Muscle of leg (tissue), 16 donors: ENCODE measurements at places on chromosomes 4 and X.
A peak's percentile ranks its signal among the peaks of the same experiment; 100 is the strongest.

DNA sequence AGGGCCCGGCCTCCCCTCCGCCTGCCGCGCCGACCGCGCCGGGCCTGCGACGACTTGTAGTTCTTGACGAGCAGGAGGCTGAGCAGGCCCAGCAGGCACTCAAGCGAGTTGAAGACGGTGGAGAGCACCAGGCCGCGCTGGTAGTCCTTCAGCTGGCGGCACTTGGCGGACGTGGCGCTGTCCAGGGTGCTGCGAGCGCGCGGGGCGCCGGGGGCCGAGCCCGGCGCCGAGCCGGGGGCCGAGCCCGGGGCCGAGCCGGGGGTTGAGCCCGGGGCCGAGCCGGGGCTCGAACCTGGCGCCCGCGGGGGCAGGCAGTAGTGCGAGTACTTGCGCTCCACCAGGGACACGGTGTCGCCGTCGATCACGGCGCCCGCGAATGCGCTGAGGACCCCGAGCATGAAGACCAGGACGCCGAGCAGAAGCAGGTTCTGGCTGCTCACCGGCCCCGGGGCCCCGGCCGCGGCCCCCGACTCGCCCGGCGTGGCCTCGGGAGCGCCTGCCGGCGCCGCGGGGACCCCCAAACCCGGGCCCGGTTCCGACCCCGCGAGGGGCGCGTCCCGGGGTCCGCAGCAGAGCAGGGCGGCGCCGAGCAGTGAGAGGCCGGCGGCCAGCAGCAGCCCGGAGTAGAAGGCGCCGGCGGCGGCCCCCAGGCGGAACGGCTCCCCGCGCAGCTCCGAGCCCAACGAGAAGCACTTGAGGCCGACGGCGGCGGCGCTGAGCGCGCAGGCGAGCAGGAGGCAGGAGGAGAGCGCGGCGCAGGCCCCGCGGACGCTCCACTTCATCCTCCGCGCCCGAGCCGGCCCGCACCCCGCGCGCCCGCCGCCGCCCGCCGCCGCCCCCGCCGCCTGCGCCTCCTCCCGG lies 584 bp downstream of the TMEM271 start:
- DNase-seq = peak; percentile 77
- H3K4me3 ChIP-seq = no peak overlapping the region
- peaks cover 3% of the 10 kb centered on the region for H3K4me1 ChIP-seq
- no peak overlapping the region for H3K27ac ChIP-seq
- peaks cover 67% of the 10 kb centered on the region for H3K27me3 ChIP-seq
- H3K36me3 ChIP-seq = no peaks in the 10 kb centered on the region

GRCh38 chrX:7420717-7421116 lies 272.8 kb upstream of the PUDP start:
- DNase-seq = no peak
- H3K4me1 ChIP-seq = no peaks in the 10 kb centered on the region
- H3K36me3 ChIP-seq = no peaks in the 10 kb centered on the region
- H3K27me3 ChIP-seq = no peaks in the 10 kb centered on the region

DNA sequence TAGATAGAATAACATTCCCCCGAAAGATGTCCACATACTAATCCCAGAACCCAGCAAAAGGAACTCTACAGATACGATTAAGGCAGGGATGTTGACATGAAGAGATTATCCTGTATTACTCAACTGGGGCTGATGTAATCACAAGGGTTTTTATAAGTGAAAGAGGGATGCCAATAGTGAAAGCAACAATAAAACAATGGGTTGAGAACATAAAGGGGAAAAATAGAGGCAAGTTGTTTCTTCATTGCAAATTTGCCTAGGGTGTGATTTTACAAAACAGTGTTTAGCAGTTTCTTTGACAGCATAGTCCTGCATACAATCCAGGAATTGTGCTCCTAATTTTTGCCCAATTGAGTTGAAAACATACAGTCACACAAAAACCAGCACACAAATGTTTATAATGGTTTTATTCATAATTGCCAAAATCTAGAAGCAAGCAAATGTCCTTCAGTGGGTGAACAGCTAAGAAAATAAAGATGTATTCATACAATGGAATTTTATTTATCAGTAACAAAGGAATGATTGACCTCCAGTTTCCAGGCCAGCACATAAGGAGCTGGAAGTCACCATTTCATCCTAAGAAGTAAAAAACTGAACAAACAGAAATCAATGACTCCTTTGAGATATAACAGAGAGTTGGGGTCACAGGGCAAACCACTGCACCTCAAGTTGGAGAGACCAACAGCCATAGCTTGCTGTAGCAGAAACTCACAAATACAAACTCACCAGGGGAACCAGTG lies 107.2 kb downstream of the CENPC start:
- H3K36me3 ChIP-seq = no peaks in the 10 kb centered on the region
- no peak for DNase-seq
- H3K4me1 ChIP-seq = no peaks in the 10 kb centered on the region
- H3K27ac ChIP-seq = no peak overlapping the region
- no peaks in the 10 kb centered on the region for H3K27me3 ChIP-seq

DNA sequence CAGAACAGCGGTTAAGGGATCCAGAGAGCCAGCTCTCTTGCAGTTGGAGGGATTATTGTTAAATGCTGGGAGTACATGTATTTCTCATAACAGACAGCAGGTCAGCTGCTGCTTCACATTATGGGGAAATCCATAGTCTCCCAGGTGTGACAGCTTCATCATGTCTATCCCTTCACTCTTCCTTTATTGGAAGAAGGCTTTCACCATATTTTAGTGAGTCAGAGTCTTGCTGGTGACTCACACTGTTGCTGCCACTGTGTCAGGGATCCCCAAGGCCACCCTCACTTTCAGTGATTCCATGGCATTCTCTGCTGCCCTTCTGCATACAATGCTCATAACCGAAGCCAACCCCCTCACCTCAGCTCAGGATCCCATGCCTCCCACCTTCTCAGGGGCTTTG lies 32.9 kb upstream of the PAGE5 start:
- no peaks in the 10 kb centered on the region for H3K4me1 ChIP-seq
- no peak overlapping the region for H3K4me3 ChIP-seq
- H3K27ac ChIP-seq = no peak overlapping the region
- no peaks in the 10 kb centered on the region for H3K36me3 ChIP-seq

DNA sequence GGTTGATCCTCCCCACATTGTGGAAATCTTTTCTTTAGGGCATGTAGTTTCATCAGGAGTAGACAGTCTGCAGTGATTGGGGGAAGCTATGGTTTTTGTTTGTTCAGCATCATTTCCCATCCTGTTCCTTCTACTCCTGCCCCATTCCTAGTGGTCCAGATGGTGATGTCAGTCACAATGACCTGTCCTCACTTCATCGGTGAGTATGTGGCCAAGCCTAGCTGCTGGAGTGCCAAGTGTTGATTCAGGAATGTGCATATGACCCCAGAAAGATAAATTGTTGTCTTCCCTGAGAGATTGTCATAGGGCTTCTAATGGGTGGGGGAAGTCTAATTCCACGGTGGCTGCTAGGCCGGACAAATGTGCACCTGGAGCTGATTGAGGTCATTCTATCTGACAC lies 130.6 kb upstream of the FAT1 start:
- no peak overlapping the region for H3K4me3 ChIP-seq
- H3K27ac ChIP-seq = no peak overlapping the region
- no peaks in the 10 kb centered on the region for H3K27me3 ChIP-seq
- DNase-seq = no peak
- no peaks in the 10 kb centered on the region for H3K36me3 ChIP-seq
- peaks cover 3% of the 10 kb centered on the region for H3K4me1 ChIP-seq

- H3K4me1 ChIP-seq = no peaks in the 10 kb centered on the region
- H3K27ac ChIP-seq = no peak overlapping the region
- DNase-seq = no peak
- no peaks in the 10 kb centered on the region for H3K36me3 ChIP-seq
- H3K27me3 ChIP-seq = no peaks in the 10 kb centered on the region
Measured at GRCh38 chr4:89617317-89617716, 219.6 kb downstream of the SNCA start.

DNA sequence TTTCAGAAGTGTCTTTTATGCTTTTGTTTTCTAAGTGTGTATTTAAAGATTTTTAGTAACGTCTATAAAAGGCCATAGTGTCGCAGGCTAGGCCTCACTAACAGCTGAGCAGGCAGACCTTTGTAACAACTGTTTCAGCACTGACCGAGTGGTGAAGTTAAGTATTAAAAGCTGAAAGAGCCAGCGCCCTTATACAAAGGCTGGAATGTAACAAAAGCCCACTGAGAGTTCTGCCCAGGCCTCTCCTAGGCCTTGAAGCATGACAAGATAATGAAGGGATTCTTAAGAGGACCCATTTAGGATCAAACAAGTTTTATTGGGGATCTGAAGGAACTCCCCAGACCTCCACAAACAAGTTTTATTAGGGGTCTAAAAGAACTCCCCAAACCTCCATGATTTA lies 722.5 kb upstream of the PRKX start:
- H3K27me3 ChIP-seq = no peaks in the 10 kb centered on the region
- DNase-seq = no peak
- no peaks in the 10 kb centered on the region for H3K36me3 ChIP-seq
- no peaks in the 10 kb centered on the region for H3K4me1 ChIP-seq
- no peak overlapping the region for H3K27ac ChIP-seq

DNA sequence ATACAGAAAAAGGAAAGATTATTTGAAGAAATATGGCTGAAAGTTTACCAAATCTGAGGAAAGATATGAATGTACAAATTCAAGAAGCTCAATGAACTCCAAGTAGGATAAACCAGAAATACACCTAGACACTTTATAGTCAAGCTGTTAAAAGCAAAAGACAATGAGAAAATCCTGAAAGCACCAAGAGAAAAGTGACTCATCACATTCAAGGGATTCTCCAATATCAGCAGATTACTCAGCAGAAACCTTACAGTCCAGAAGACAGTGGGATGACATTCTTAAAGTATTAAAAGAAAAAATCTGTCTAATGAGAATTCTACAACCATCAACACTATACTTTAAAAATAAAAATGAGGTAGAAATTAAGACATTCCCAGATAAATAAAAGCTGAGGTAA lies 223.8 kb upstream of the ZCCHC13 start:
- H3K36me3 ChIP-seq = no peaks in the 10 kb centered on the region
- no peak overlapping the region for H3K4me3 ChIP-seq
- no peak for DNase-seq
- H3K27me3 ChIP-seq = no peaks in the 10 kb centered on the region

DNA sequence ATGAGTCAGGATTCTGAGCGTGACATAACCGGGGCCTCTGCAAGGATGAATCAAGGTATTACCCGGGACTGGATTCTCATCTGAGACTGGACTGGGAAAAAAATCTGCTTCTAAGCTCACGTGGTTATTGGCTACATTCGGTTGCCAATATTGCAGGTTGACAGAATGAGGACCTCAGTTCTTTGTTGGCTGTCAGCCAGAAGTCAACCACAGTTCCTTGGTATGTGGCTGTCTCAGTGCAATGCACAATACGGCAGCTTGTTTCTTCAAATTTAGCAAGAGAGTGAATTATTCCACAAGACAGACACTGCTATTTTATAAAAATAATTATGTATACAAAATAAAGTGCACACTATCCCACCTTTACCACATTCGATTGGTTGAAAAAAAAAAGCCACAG lies 424.2 kb downstream of the KLHL4 start:
- H3K27ac ChIP-seq = no peak overlapping the region
- no peaks in the 10 kb centered on the region for H3K27me3 ChIP-seq
- H3K4me3 ChIP-seq = no peak overlapping the region
- no peaks in the 10 kb centered on the region for H3K36me3 ChIP-seq
- DNase-seq = peak; percentile 4
- H3K4me1 ChIP-seq = no peaks in the 10 kb centered on the region

- DNase-seq = no peak
- H3K36me3 ChIP-seq = no peaks in the 10 kb centered on the region
- H3K4me1 ChIP-seq = no peaks in the 10 kb centered on the region
- H3K27me3 ChIP-seq = no peaks in the 10 kb centered on the region
Measured at GRCh38 chr4:101334963-101335572, 12.3 kb downstream of the PPP3CA start.

GRCh38 chrX:85998954-85999353 lies 48.4 kb downstream of the CHM start:
- H3K36me3 ChIP-seq = no peaks in the 10 kb centered on the region
- H3K27me3 ChIP-seq = no peaks in the 10 kb centered on the region
- H3K4me1 ChIP-seq = no peaks in the 10 kb centered on the region

GRCh38 chr4:92387459-92388069 lies 83.8 kb downstream of the GRID2 start:
- no peak overlapping the region for H3K27ac ChIP-seq
- H3K27me3 ChIP-seq = no peaks in the 10 kb centered on the region
- DNase-seq = peak; percentile 49
- H3K4me3 ChIP-seq = no peak overlapping the region
- H3K4me1 ChIP-seq = no peaks in the 10 kb centered on the region

- no peak for DNase-seq
- H3K4me1 ChIP-seq = peaks cover 20% of the 10 kb centered on the region
- no peak overlapping the region for H3K27ac ChIP-seq
- H3K27me3 ChIP-seq = no peaks in the 10 kb centered on the region
Measured at GRCh38 chr4:3471098-3471760, 8.1 kb downstream of the DOK7 start.

DNA sequence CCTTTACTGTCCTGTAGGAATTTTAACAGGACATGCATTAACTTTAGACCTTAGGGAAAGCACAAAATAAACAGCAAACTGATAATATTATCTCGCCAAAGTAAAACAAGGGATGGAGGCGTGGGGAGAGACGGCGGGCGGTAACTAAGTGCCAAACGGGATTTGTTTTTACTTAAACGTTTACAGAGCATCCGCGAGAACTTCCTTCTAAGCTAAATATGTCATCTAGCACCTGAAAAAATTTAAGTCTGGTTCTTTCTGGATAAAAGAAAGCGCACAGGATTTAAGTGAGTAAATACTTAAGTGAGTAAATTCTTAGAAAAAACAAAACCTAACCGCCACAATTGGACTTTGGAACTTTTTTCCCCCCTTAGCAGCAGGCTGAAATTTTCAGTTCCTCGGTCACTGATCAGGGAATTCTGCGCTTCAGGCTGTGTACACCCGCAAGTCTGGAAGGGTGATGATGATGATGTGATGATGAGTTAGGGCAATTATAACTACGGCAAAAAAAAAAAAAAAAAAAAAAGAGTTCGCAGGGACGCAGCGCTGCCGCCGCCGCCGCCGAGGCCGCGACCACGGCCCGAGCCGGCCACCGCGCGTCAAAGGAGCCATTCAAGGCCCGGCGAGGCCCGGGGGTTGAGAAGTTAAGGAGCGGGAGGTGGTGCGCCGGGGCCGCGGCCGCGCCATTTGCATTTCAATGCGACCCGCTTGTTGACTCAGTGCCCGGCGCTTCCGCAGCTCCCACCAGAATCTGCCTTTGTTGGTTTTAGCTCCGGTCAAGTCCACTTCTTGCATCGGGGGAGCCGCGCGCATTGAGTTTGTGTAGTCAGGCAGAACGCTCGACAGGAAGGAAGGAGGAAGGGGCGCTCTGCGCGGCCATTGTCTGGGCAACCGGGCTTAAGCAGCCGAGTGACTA lies 108.8 kb downstream of the SPRY1 start:
- H3K27me3 ChIP-seq = no peaks in the 10 kb centered on the region
- peak; percentile 90 for DNase-seq
- peak overlapping the region; percentile 65 for H3K4me3 ChIP-seq
- H3K36me3 ChIP-seq = no peaks in the 10 kb centered on the region
- peak overlapping the region; percentile 97 for H3K27ac ChIP-seq

DNA sequence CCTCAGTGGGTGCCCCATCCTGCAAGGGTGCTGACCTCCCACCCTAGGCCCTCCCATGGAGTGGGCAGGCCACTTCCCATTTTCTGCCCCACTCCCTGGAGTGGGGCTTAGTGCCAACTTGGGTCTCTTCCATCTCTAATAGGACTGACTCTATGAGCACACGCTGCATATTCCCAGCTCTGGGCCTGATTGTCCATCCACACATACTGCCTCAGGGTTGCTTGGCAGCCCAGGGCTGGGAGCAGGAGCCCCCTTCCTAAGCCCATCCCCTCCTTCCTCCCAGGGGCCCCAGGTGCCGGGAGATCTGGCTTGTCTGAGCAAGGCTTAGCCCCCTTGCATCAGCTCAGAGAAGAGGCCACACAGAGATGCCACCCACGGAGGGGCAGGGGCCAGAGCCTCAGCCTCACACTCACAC lies 55.1 kb downstream of the PJA1 start:
- peaks cover 52% of the 10 kb centered on the region for H3K4me1 ChIP-seq
- DNase-seq = peak; percentile 53
- H3K36me3 ChIP-seq = no peaks in the 10 kb centered on the region
